ENCODE measurements at places on chromosomes 12 and 14.
A peak's percentile ranks its signal among the peaks of the same experiment; 100 is the strongest.

- DNase-seq = no peak
Measured at GRCh38 chr14:34171431-34172172, 220.7 kb upstream of the EGLN3 start.

- no peak for DNase-seq
Measured at GRCh38 chr14:74978416-74978947, 23.1 kb upstream of the PGF start.

DNA sequence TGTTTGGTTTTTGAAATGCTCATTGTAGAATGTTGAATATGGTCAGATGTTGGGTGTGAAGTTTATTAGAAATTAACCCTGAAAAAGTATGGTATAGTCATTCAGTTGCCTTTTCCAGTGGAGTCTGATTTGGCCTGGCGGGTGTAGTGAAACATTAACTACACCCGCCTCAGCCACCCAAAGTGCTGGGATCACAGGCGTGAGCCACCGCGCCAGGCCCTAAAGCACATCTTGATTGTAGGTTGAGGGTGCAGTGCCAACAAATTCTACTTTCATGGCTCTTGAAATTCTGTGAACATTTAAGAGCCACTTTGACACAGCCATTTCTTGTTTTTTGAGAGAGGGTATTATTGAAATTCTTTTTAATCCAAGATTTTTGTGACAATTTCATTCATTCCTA, 624.9 kb downstream of the DIO2 start:
- no peak for DNase-seq

DNA sequence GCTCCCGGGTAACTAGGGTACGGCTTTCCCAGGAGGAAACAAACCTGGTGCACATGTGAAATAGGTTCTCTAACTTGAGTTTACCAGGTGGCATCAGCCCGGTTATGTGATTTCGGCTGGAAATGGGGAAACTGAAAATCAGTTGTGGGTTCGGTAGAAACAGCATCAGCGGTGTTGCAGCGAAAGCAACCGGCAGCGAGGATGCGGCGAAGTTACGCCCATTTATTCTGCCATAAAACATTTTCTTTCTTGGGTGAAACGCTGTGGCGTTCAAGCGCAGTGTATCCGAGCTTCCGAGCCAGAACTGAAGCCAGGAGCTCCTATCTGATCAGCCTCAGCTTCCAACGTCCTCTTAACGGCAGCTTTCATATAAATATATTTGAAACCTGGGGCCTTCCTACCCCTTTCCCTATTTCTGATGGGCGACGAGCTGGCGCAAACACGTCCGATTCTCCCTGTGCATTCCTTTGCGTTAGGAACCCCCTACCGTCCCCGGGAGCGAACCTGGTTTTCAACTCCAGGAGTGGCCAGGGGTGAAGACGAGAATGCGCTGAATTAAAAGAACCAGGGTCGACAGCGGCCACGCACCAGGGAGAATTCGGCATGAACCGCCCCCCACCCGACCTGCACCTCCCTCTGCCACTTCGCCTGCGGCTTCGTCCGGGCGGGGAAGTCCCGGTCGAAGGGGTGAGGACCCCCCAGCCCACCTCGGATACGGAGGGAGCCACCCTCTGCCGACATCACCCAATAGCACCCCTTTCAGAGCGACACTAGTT, 1.6 kb downstream of the DPF3 start:
- peak; percentile 63 for DNase-seq

DNA sequence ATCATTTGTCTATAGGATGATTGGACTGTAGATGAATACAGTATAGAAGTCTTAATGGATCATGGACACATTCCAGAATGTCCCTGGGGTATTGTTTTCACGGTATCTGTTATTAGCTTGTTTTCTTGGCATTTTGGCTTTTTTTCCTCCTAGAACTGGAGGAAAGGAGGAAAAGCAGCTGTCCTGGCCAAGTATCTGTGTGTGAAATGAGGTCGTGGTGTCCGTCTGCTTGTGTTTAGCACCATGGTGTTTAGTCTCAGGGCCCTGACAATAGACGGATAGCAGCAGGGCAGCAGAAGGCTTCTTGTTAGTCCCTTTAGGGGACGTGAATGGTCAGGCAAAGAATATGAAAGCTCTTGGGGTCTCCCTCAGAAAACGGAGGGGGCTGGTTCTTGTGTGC, 21.2 kb downstream of the FGF6 start:
- DNase-seq = no peak

DNA sequence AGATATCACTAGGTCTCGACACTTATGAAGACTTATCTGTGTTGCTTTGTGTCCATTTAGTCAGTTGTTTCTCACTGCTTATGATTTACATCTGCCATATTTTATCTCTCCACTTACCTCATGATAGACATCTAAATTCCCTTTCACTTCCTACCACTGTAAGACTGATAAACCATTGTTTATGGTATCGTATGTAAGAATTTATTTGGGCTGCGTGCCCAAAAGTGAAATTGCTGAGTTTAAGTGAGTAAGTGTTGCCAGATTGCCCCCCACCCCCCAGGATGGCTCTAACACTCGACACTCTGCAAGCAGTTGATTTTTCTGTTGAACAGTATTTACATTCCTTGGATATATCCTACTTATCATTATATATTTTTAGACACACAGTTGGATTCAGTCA, 69.9 kb upstream of the MON2 start:
- DNase-seq = no peak

- DNase-seq = peak; percentile 11
Measured at GRCh38 chr12:115636546-115636945, 640.9 kb downstream of the MED13L start.

Measured in astrocyte of the hippocampus (primary cell).